ENCODE measurements at places on chromosomes 1 and 21. TPM values are rescaled to one million over a fixed set of nuclear protein-coding genes. Genes with fewer than 3 reads are reported as not detected.

ZNF644 gene
- 28.7 TPM for total RNA-seq

CEPT1 gene
- total RNA-seq = 36.6 TPM

CFAP57 gene
- 0.92 TPM for total RNA-seq

LCE1D gene
- total RNA-seq = 0.44 TPM

MTFR1L gene
- total RNA-seq = 24.1 TPM

GPR25 gene
- not detected for total RNA-seq

HSD3B2 gene
- not detected for total RNA-seq
